ENCODE measurements at places on chromosomes 1 and 21. TPM values are rescaled to one million over a fixed set of nuclear protein-coding genes. Genes with fewer than 3 reads are reported as not detected.
A peak's percentile ranks its signal among the peaks of the same experiment; 100 is the strongest.

Gene TRIM17
- not detected for polyA plus RNA-seq

DNA sequence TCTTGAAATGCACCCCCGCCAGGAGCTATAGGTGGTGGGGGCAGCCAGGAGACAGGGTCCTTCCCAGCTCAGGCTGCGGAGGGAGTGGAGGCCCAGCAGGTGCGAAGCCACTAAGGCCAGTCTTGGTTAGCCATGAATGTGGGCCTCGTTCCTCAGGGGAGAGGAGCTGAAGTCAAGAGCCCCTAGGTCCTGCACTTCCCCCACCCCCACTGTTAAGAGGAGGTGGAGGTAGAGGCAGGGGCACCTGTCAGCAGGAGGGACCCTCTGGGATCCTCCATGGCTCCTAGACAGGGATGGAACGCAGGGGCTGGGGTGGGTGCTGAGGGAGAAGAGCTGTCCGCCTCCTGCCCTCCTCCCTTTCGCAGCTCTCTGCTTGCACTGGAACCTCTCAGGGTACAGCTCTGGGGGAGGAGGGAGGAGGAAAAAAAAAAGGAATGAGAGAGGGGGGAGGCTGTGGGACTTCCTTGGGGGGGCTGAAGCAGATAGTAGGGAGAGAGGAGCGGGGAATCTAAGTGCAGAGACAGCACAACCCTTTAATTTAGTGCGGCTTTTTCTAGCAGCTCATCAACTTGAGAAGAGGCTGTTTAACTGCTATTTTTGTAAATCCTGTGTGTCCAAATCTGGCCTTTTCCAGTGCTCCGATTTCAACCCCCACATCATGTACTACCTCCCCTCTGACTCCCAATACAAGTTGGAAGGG is 37.0 kb downstream of the MATN1 start:
- H3K4me3 ChIP-seq, result no peak overlapping the region
- no peaks in the 10 kb centered on the region for H3K4me1 ChIP-seq
- no peaks in the 10 kb centered on the region for H3K27me3 ChIP-seq
- DNase-seq, result no peak

- DNase-seq, result no peak
- H3K36me3 ChIP-seq, result no peaks in the 10 kb centered on the region
- H3K4me1 ChIP-seq, result no peaks in the 10 kb centered on the region
- no peak overlapping the region for H3K27ac ChIP-seq
Measured at GRCh38 chr1:42359466-42359865, 21.1 kb upstream of the RIMKLA start.

Gene SPRR4
- polyA plus RNA-seq, result not detected

Gene DENND2C
- 4.9 TPM for polyA plus RNA-seq

Gene LIN28A
- not detected for polyA plus RNA-seq

Gene GCSAML
- polyA plus RNA-seq, result not detected

DNA sequence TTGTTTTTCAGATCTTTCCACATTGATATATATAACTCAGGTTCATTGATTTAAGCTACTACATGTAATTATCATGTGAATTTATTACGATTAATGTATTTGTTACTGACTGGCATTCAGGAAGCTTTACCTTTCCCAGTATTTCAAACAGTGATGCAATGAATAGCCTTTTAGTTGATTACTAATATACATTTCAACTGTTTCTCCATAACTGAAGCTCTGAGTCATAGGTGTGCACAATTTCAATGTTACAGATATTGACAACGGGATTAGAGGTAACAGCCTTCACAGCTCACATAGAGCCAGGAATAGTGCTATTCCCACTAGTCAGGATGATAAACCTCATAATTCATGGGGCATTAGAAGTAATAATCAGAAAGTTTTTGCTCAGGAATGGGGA is 25.1 kb downstream of the RAVER2 start:
- no peak for DNase-seq
- H3K4me1 ChIP-seq, result no peaks in the 10 kb centered on the region
- H3K27me3 ChIP-seq, result no peaks in the 10 kb centered on the region
- no peak overlapping the region for H3K27ac ChIP-seq
- no peaks in the 10 kb centered on the region for H3K36me3 ChIP-seq

DNA sequence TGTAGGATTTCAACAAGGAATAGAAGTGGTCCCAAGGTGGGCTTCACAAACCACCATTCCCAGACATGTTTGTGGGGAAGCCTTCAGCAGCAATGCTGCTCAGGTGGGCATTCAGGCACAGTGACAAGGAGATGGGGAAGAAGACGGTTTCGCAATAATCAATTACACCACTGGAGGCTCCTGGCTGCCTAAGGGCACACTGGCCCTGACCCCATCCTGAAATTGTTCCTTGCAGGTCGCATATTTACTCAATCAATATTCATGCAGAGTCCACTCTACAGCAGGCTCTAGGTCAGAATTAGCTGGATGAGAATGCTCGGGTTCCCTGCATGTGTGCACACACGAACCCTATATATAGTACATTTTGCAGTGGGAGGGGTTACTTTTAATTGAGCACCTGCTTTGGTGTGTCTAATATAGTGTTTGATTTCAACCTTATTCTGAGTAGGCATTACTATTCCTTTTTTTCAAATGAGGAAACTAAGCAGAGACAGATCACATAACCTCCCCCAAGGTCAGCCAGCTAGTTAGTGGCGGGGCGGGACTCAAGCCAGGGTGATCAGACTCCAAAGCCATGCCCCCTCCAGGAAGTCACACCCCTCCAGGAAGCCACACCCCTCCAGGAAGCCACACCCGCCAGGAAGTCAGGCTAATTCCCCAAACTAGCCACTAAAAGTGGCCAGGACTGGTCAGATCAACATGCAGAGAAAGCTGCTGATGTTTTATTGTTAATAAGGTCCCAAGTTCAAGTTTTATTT is 106.5 kb downstream of the HLCS start:
- H3K36me3 ChIP-seq, result no peaks in the 10 kb centered on the region
- peaks cover 47% of the 10 kb centered on the region for H3K4me1 ChIP-seq
- peak overlapping the region; percentile 79 for H3K27ac ChIP-seq
- DNase-seq, result peak; percentile 88
- H3K4me3 ChIP-seq, result no peak overlapping the region

- no peak overlapping the region for H3K4me3 ChIP-seq
- H3K27me3 ChIP-seq, result no peaks in the 10 kb centered on the region
- H3K27ac ChIP-seq, result no peak overlapping the region
- peaks cover 7% of the 10 kb centered on the region for H3K36me3 ChIP-seq
- peaks cover 44% of the 10 kb centered on the region for H3K4me1 ChIP-seq
Measured at GRCh38 chr1:44296806-44297205, 58.3 kb downstream of the ERI3 start.

DNA sequence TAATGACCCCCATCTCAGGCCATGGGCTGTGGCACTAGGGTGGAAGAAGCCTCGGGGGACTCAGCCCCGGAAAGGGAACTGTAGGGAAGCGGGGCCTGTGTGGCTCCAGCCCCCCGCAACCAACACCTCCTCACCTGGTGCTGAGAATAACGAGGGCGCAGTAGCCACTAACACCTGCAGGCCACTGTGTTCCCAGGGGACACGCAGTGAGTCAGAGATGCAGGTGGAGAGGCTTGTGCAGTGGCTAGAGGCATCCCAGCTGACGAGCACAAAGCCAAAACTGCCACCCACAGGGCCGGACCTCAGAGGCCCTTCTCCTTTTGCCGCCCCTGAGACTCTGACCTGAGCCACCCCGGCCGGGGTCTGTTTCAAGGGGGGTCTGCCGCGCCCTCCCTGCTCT is 33.5 kb upstream of the CCDC27 start:
- no peaks in the 10 kb centered on the region for H3K36me3 ChIP-seq
- DNase-seq, result no peak
- no peaks in the 10 kb centered on the region for H3K4me1 ChIP-seq

GRCh38 chr1:58197811-58198210 is 348.7 kb downstream of the OMA1 start:
- peaks cover 6% of the 10 kb centered on the region for H3K4me1 ChIP-seq
- H3K27me3 ChIP-seq, result no peaks in the 10 kb centered on the region
- no peak for DNase-seq
- H3K36me3 ChIP-seq, result no peaks in the 10 kb centered on the region

- peaks cover 10% of the 10 kb centered on the region for H3K4me1 ChIP-seq
- no peak for DNase-seq
- peak overlapping the region; percentile 25 for H3K27ac ChIP-seq
- H3K27me3 ChIP-seq, result no peaks in the 10 kb centered on the region
Measured at GRCh38 chr1:111202366-111202706, 1.9 kb upstream of the DENND2D start.

GRCh38 chr1:225567789-225568188 is 85.1 kb downstream of the ENAH start:
- no peaks in the 10 kb centered on the region for H3K27me3 ChIP-seq
- no peaks in the 10 kb centered on the region for H3K36me3 ChIP-seq
- H3K4me3 ChIP-seq, result no peak overlapping the region
- H3K27ac ChIP-seq, result no peak overlapping the region

GRCh38 chr1:26597629-26598039 is 68.1 kb downstream of the RPS6KA1 start:
- no peak for DNase-seq
- H3K36me3 ChIP-seq, result no peaks in the 10 kb centered on the region
- H3K27ac ChIP-seq, result no peak overlapping the region
- no peak overlapping the region for H3K4me3 ChIP-seq

- H3K27me3 ChIP-seq, result no peaks in the 10 kb centered on the region
- no peak overlapping the region for H3K4me3 ChIP-seq
- no peak overlapping the region for H3K27ac ChIP-seq
- H3K36me3 ChIP-seq, result peaks cover 31% of the 10 kb centered on the region
Measured at GRCh38 chr1:235714205-235714897, 64.8 kb upstream of the GNG4 start.

GRCh38 chr1:205351984-205352713 is 4.6 kb downstream of the KLHDC8A start:
- H3K36me3 ChIP-seq, result no peaks in the 10 kb centered on the region
- H3K4me3 ChIP-seq, result no peak overlapping the region
- no peaks in the 10 kb centered on the region for H3K4me1 ChIP-seq

Gene SAMD11
- 0.51 TPM for polyA plus RNA-seq

Gene COL16A1
- 1.7 TPM for polyA plus RNA-seq

DNA sequence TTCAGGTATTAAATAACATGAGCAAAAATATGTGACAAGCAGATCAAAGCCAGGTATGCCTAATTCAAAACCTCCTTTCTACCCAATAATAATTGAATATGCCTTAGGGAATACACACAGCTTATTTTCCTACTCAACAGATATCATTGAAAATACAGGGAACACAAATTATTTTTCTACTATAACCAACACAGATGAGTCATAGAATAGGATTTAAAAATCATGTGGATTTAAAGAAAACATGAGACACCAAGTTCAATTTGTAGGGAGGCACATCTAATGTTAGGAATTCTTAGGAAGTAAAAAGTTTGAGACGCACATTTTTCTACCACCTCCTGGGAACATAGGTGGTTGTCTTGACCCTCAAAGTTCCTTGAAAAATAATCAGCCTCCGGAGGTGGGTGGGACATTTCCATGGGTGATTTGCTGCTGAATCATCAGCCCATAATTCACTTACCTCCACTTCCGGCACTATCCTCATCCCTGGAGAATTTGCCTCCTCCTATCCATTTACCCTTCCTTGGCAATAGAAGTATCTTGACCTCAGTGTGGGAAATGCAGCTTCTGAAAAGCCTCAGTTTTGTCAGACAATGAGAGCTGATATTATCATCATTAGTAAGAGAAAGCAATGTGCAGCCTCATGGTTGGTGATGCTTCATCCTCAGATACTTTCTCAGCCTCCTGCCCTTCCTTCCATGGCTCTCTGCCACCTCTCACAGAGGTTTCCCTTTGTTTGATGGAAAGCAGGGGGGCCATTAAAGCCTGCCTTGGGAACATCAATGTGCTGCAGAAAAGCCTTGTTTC is 33.5 kb upstream of the RGS4 start:
- H3K4me3 ChIP-seq, result no peak overlapping the region
- H3K27me3 ChIP-seq, result no peaks in the 10 kb centered on the region
- H3K36me3 ChIP-seq, result no peaks in the 10 kb centered on the region
